Thymus (tissue), 14 donors: ENCODE measurements at places on chromosomes 7 and 10. TPM values are rescaled to one million over a fixed set of nuclear protein-coding genes. Genes with fewer than 3 reads are reported as not detected.

The PRKCQ gene
- 55.2 TPM for total RNA-seq

The CAV1 gene
- 26.4 TPM for total RNA-seq

The PRSS37 gene
- total RNA-seq = 0.47 TPM

DNA sequence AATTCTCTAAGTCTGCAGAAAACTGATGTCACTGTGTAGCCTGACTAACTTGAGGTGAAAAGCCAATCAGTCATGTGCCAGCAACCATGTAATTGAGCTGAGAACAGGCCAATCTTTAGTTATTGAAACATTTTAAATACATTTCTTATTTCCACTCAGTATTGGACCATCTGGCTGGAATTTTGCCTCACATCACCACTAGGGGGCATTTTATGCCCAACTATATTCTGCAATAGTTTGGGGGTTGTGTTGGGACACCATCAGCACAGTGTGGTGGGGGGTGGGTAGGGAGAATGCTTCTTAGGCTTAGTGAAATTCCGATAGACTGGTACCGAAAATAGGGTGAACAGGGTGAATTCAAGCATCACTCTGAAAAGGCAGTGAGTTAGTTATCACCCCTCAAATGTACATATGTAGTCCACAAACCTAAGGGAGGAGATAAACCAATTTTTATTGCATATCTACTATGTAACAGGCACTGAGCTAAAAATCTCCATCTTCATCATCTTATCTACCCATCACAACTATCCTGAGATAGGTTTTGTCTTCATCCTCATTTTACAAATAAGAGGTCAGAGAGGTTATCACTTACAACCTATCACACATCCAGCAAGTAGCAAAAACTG, 17.8 kb downstream of the NPSR1 start:
- H3K27me3 ChIP-seq = no peaks in the 10 kb centered on the region
- H3K4me1 ChIP-seq = no peaks in the 10 kb centered on the region
- H3K4me3 ChIP-seq = no peak overlapping the region
- no peak overlapping the region for H3K27ac ChIP-seq
- H3K36me3 ChIP-seq = no peaks in the 10 kb centered on the region

DNA sequence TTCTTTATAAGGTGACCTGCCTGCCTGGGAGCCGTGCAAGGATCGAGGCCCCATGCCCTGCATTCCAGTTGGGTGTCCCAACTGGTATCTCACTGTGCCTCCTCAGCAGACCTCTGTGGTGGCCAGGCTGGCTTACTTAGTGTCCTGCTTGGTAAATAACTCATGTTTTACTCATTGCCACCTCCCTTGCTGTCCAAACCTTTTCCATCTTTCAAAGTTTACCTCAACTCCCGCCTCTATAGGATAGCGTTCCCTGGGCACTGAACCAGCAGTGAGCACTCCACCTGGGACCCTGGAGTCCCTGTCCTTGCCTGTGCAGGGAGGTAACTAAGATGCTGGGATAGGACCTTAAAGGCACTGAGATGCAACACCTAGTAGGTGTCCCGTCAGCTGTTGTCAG, 33.6 kb downstream of the SLC18A2 start:
- H3K27ac ChIP-seq = no peak overlapping the region
- H3K4me1 ChIP-seq = peaks cover 2% of the 10 kb centered on the region
- peaks cover 4% of the 10 kb centered on the region for H3K36me3 ChIP-seq
- H3K27me3 ChIP-seq = no peaks in the 10 kb centered on the region

DNA sequence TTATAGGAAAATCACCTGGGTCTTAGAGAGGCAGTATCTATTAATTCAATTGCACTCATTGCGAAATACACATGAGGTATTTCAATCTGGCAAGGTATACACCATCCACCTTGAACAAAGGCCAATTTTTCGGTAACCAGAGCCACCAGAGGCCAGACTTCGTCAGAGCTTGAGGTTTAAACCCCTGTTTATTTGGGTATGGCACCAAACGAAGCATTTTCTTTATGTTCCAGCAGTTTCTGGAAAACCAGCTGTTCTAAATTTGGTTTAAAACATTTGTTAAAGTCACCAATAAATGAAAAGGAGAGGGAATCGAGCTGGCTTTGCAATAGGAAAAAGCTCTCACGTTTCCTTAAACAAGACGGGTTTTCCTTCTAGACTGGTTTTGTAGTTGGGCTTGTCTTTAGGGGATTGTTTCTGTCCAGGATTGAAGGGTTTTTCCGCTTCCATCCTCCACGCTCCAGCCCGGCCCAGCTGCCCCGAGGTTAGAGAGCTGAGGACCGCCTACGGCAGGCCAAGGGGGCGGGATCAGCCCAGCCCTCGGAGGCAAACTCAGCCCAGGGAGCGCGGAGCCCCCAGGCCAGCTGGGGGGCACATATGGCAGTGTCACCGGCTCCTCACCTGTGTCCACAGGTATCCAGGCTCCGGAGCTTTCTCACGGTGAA, 539.4 kb upstream of the MGMT start:
- H3K36me3 ChIP-seq = no peaks in the 10 kb centered on the region
- no peak for DNase-seq
- no peak overlapping the region for H3K4me3 ChIP-seq
- no peaks in the 10 kb centered on the region for H3K4me1 ChIP-seq
- H3K27me3 ChIP-seq = no peaks in the 10 kb centered on the region

- H3K4me1 ChIP-seq = no peaks in the 10 kb centered on the region
- no peak overlapping the region for H3K4me3 ChIP-seq
- no peak for DNase-seq
These were observed 106.8 kb downstream of the NT5C2 start for GRCh38 chr10:103086261-103086660.

DNA sequence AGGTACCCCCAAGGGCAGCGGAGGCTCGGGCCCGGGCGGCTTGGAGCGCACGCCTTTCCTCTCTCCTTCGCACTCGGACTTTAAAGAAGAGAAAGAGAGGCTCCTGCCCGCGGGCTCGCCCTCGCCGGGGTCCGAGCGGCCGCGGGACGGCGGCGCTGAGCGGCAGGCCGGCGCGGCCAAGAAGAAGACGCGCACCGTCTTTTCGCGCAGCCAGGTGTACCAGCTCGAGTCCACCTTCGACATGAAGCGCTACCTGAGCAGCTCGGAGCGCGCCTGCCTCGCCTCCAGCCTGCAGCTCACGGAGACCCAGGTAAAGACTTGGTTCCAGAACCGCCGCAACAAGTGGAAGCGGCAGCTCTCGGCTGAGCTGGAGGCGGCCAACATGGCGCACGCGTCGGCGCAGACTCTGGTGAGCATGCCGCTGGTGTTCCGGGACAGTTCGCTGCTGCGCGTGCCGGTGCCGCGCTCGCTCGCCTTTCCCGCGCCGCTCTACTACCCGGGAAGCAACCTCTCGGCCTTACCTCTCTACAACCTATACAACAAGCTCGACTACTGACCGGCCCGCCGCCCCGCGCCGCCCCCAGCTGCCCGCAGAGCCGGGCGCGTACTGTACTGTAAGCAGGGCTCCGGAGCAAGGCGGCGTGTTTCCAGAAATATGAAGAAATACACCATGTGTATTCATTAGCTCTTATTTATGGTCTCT, 1.8 kb downstream of the HMX2 start:
- H3K27ac ChIP-seq = no peak overlapping the region
- peaks cover 81% of the 10 kb centered on the region for H3K27me3 ChIP-seq

The SKIDA1 gene
- 0.85 TPM for total RNA-seq

The OR2A5 gene
- not detected for total RNA-seq

The SPDYE2B gene
- not detected for total RNA-seq

The SDK1 gene
- 3.2 TPM for total RNA-seq

The MYL10 gene
- not detected for total RNA-seq

The CALHM1 gene
- total RNA-seq = 0.09 TPM

GRCh38 chr7:95169678-95170077, 154.7 kb downstream of the PON1 start:
- H3K27me3 ChIP-seq = no peaks in the 10 kb centered on the region
- no peak overlapping the region for H3K4me3 ChIP-seq
- H3K36me3 ChIP-seq = no peaks in the 10 kb centered on the region
- H3K4me1 ChIP-seq = no peaks in the 10 kb centered on the region

The HDAC9 gene
- total RNA-seq = 12.2 TPM

The GNGT1 gene
- 0.76 TPM for total RNA-seq

DNA sequence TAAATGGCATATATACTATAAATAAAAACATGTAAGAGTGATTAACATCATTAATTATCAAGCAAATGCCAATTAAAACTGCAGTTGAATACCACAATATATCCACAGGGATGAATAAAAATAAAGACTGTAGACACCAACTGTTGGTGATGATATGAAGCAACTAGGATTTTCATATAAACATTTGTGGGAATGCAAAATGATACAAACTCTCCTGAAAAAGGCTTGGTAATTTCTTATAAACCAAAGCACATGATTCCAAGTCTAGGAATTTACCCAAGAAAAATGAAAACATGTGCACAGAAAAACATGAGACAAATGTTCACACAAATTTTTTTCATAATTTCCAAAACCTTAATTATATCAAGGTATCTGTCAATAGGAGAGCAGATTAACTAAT, 448.1 kb downstream of the ETV1 start:
- no peak for DNase-seq
- no peak overlapping the region for H3K4me3 ChIP-seq
- H3K27me3 ChIP-seq = no peaks in the 10 kb centered on the region
- no peak overlapping the region for H3K27ac ChIP-seq
- no peaks in the 10 kb centered on the region for H3K4me1 ChIP-seq

DNA sequence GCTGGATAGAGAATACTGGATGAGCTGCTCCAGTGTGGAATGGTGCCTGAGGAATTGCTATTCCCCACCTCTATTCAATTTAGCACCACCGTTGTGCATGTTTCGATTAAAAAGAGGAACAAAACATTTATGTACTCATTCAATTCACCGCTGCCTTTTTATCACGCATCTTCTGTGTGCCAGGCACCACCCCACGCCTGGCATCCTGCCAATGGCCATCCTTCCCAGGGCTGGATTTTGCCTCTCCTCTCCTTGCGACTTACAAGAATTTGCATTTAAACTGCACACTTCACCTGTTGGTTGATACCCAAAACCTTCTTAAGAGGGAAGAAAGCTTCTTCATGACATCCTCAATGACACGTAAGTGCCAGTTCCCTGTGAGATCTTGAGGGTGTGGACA, 110.2 kb upstream of the DPP6 start:
- DNase-seq = no peak
- peaks cover 2% of the 10 kb centered on the region for H3K4me1 ChIP-seq
- no peaks in the 10 kb centered on the region for H3K36me3 ChIP-seq

DNA sequence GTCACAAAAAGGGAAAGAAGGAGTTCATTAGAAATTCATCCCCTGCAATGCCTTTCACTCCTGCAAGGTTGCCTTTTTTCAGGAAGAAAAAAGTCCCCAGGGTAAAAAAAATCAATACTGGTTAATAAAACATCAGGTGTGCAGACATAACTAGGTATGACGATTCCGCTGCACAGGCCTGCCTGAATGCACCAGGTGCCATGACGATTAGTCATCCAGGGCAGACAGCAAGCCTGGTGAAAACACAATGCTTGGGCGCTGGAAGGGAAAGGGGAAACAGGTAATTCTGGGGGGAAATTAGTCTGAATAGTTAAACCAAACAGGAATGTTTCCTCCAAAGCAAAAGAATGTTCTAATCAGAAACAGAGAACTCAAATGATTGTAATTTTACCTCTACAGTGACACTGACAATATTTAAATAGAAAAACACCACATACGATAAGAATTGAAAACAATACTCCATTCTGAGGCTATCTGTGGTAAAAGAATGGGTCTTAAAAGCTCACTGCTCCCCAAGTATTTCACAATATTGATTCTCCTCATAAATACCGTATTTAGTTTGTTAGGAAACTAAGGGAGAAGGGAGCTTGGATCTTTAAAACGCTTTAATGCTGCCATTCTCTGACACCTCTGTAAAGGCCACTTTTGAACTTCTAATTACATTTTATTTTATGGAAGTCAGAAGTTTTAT, 45.2 kb downstream of the VPS41 start:
- H3K27ac ChIP-seq = no peak overlapping the region
- H3K27me3 ChIP-seq = no peaks in the 10 kb centered on the region
- DNase-seq = no peak
- H3K4me1 ChIP-seq = no peaks in the 10 kb centered on the region

DNA sequence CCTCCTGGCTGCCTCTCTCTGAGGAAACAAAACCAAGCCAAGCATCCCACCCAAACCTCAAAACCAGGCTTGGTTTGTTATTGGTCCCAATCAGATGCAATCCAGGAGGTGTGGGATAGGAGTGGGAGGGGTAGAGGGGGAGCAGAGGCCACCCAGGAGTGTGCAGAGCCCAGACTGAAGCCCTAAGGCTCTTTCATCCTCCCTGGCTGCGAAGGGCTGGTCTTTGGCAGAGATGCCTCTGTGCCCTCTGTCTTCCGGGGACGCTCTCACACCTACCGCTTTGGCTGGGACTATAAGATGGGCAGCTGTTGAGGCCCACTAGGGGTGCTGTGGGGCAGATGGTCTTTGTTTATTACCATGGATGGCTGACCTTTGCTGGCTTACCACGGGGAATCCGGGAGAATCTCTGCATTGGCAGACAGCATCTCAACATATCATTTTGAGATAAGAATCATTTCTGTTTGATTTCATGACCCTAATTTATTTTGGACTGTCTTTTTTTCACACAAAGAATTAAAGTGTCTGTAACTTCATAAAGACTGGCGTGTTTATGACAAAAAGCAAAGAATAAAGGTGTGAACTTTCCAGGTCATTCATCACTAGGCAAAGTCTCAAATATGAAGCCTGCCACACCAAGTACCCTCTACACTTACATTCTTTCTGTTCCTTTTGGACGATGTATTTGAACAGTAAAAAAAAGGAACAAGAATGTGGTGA, 6.5 kb upstream of the DENND2A start:
- no peaks in the 10 kb centered on the region for H3K36me3 ChIP-seq
- DNase-seq = no peak
- H3K27me3 ChIP-seq = peaks cover 13% of the 10 kb centered on the region
- H3K4me1 ChIP-seq = no peaks in the 10 kb centered on the region
- no peak overlapping the region for H3K4me3 ChIP-seq

The FGF8 gene
- 0.14 TPM for total RNA-seq

- DNase-seq = no peak
- H3K27me3 ChIP-seq = no peaks in the 10 kb centered on the region
- H3K27ac ChIP-seq = no peak overlapping the region
- no peaks in the 10 kb centered on the region for H3K36me3 ChIP-seq
- H3K4me3 ChIP-seq = no peak overlapping the region
These were observed 241.4 kb upstream of the CCDC6 start for GRCh38 chr10:60147576-60148265.
